ENCODE measurements at places on chromosomes 1 and 21. TPM values are rescaled to one million over a fixed set of nuclear protein-coding genes. Genes with fewer than 3 reads are reported as not detected.

The HSD3B2 gene
- polyA plus RNA-seq = not detected

The TMEM52 gene
- polyA plus RNA-seq = 0.42 TPM

The C4BPA gene
- not detected for polyA plus RNA-seq

The TMEM63A gene
- polyA plus RNA-seq = 14.5 TPM

The VSIG8 gene
- polyA plus RNA-seq = not detected

The RIPPLY3 gene
- 0.03 TPM for polyA plus RNA-seq

The DIRAS3 gene
- polyA plus RNA-seq = 2.9 TPM

The CACNA1S gene
- not detected for polyA plus RNA-seq

The MIS18A gene
- 15.5 TPM for polyA plus RNA-seq

The FAM151A gene
- not detected for polyA plus RNA-seq

The PGLYRP3 gene
- not detected for polyA plus RNA-seq

The INSRR gene
- polyA plus RNA-seq = not detected

The PLA2G2C gene
- polyA plus RNA-seq = not detected

The FCGR3A gene
- polyA plus RNA-seq = not detected

The WNT9A gene
- 1.0 TPM for polyA plus RNA-seq

The SGIP1 gene
- 71.4 TPM for polyA plus RNA-seq

The PLEKHA6 gene
- polyA plus RNA-seq = 4.3 TPM

The LENEP gene
- polyA plus RNA-seq = not detected

The ERG gene
- polyA plus RNA-seq = not detected

The RAP1GAP gene
- polyA plus RNA-seq = 0.02 TPM

Data from fibroblast of lung (primary cell).